ENCODE measurements at places on chromosomes 7 and 10.
A peak's percentile ranks its signal among the peaks of the same experiment; 100 is the strongest.

- peak; percentile 85 for DNase-seq
These were observed at the start of gene KCNH2 for GRCh38 chr7:150978126-150978789. Gene KCNH2 (minus strand): TSS chr7:150978321. CDS start chr7:150977913, 408 bp downstream.

GRCh38 chr10:24505759-24506158 lies 217.9 kb downstream of the ARHGAP21 start:
- no peak for DNase-seq

GRCh38 chr10:66627156-66627555 lies 298.7 kb upstream of the LRRTM3 start:
- DNase-seq: no peak

DNA sequence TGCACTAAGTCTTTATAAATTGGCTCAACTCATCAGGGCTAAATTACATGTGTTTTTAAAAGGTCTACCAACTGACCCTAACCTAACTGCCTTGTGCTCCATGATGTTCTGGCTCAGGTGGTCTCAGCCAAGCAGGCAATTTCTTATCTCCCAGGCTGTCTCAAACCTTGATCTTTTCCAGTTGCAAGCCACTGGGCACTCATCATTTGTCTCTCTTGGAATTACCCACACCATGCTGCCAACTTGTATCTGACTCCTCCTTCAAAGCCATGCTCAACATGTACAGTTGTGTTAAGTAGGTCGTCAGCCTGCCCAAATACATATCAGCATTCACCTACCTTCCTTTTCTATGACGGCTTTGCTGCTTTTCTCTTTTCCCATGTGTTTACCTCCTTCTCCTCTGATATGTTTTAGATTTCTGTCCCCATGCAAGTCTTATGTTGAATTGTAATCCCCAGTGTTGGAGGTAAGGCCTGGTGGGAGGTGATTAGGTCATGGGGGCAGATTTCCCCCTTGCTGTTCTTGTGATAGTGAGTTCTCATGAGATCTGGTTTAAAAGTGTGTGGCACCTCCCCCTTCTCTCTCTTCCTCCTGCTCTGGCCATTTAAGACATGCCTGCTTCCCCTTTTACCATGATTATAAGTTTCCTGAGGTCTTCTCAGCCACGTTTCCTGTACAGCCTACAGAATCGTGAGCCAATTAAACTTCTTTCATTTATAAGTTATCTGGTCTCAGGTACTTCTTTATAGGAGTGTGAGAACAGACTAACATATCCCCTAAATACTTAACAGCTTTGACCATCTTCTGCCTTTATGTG lies 130.0 kb downstream of the ELAPOR2 start:
- DNase-seq: no peak

GRCh38 chr10:43960477-43960876 lies 311.8 kb upstream of the ZNF32 start:
- DNase-seq: no peak

DNA sequence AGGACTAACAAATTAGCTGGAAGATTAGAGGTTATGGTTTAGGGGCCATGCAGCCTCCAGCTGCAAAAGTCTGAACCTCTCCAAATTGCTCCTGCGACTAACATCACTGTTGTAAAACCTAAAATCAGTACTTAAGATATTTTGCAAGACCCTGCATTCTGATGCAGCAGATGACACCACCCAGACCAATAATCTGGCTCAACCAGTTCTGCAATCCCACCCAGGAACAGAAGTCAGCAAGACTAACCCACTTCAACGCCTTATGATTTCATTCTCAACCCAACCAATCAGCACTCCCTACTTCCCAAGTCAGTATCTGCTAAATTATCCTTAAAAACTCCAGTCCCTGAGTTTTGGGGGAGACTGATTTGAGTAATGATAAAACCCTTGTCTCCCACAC lies 250.8 kb upstream of the MBL2 start:
- DNase-seq: no peak

- no peak for DNase-seq
These were observed 717.1 kb upstream of the LRRN3 start for GRCh38 chr7:110373859-110374258.

DNA sequence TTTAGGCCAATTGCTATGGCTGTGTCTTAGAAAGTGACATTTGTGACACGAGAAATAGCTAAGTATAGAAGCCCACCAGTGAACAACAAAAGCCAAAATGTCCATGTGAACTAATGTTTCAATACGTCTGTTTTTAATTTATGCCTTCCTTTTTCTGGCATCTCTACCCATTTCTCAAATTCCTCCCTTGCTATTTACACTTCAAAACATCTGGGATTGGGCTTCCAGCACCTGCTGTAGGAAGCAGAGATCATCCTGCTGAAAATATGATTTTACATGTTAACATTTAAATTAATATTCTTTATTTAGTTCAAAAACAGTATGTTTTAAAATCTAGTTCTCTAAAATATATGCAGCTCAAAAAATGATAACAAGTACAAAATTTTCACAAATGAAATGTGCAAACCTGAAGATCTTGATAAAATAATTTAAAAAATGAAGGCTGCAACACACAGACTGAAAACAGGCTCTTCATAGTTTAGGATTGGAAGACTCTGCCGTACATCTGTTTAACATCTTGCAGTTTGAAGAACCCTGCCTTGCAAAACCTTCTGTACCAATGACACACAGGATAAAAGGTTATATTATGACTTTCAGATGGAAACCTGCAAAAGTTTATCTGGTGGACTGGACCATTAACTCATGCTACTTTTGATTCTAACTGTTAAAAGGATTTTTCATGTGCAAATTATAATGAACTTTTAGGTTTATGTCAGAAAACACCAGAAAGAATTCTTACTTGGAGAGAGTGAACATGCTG lies 408.4 kb downstream of the SUGCT start:
- DNase-seq: no peak

DNA sequence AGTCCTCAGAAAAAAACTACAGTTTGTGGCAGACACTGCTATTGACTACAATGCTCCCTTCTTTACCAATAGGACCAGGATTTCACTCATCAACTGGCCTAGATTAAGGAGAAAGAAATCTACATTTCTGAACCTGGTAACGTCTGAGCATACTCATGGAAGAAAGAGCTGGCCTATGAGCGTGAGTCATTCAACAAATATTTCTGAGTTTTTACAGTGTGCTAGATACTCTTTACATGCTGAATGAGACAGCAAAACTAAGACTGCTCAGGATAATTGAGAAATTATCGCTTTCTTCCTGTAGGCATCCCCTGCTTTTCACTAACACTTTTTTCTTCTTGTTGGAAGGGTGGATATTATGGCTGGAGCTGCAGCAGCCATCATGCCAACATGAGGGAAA lies 609.7 kb downstream of the TNS3 start:
- DNase-seq: no peak

GRCh38 chr7:2698581-2699288 lies 10.7 kb downstream of the AMZ1 start:
- DNase-seq: no peak

- no peak for DNase-seq
These were observed 119.1 kb upstream of the PFKP start for GRCh38 chr10:2948127-2948854.

GRCh38 chr10:51204701-51205100 lies 130.4 kb downstream of the PRKG1 start:
- no peak for DNase-seq

- DNase-seq: no peak
These were observed 8.8 kb downstream of the GSTO2 start for GRCh38 chr10:104277785-104278184.

DNA sequence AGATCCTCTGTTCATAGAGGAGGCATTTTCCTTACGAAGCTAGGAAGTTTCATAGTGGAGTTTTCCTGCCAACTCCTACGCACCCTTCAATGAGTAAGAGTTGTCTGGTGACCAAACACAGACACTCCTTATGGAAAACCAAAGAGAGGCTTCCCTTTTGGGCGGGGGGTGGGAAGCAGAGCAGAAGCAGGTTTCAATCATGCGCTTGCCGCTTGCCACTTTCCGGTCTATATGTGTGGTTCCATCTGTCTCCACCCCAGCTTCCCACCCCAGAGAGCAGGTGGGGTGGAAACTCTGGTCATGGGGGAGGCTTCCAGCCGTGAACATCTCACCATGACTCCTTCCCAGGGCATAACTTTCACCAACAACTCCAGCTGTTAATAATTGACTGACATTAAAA lies 68.8 kb upstream of the GRB10 start:
- no peak for DNase-seq

- no peak for DNase-seq
These were observed 51.3 kb upstream of the MAGI2 start for GRCh38 chr7:79504607-79505389.

GRCh38 chr10:98331885-98332284 lies 63.9 kb upstream of the LOXL4 start:
- no peak for DNase-seq

- DNase-seq: no peak
These were observed 62.3 kb downstream of the DNAH11 start for GRCh38 chr7:21605008-21605585.

- DNase-seq: no peak
These were observed 11.8 kb downstream of the ZAN start for GRCh38 chr7:100745184-100745583.

DNA sequence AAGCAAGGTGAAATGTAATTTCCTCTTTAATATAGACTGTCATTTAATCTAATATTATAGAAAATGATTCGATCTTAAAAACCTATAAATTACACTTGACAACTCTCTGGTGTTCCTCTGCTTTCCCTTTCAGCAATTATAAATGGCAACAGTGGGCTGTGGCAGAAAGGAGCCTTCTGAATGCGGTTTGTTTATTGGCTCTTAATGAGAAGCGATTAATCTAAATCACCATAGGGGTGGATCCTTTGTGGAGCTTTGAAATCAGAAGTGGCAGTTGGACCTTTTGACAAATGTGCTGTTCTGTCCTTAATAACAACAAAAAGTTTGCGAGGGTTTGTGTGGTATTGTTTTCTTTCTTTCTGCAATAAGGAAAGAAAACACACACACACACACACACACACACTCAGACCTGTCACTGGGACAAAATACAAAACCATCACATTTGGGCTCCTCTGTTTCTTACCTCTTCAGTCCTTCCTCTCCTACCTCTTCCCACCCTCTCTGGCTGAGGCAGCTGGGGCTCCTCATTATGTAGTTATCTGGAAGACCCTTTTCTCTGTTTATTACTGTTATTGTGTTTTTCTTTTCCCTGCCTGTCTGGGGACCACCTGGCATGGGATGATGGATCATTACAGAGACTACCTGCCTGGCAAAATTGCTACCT lies 316.2 kb downstream of the SORCS3 start:
- no peak for DNase-seq

GRCh38 chr7:3897430-3898372 lies 596.6 kb downstream of the SDK1 start:
- DNase-seq: no peak

GRCh38 chr10:69425511-69426298 lies 9.0 kb upstream of the TACR2 start:
- no peak for DNase-seq

- no peak for DNase-seq
These were observed 12.0 kb downstream of the MTG1 start for GRCh38 chr10:133405844-133406527.

DNA sequence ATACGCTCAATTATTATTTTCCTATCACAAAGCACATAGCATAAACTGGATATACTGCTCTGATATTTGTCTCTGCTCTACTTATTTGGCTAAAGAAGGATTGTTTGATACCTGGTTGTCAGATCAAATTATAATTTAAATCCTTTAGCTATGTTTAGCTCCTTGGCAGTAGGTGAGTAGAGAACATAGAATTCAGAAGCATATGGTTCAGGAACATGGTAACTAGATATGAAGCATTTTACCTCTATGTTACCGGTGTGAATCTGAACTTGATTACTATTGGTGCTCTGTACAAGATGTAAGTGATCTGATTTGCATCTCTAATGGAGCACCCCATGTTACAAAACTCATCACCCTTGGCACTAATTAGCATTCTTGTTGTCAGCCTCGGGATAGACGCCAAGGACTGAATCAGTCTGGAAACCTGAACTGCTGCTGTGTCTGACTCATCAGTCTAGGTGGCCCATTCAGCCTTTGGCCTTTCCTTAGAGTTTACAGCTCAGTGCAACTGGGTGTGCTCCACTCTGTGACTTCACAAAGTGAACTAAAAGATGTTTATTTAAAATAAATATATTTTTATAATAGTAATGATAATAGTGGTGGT lies 12.3 kb upstream of the MYPN start:
- no peak for DNase-seq

DNA sequence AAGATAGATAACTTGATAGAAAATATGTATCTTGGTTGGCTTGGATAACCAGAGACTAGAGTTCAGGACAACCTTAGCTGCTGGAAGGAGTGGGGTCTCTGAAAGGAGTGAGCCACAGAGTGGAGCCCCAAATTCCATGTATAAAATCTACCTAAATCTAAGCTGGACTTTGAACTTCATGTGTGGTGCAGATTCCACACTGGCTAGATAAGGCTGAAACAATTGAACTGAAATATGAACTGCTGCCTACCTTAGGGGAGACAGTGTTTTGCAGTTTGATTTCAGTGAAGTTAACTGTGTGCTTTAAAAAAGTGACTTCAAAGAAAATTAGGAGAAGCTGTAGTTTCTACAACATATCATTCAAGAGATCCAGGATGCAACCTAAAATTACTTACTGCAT lies 123.9 kb downstream of the LRMDA start:
- no peak for DNase-seq

DNA sequence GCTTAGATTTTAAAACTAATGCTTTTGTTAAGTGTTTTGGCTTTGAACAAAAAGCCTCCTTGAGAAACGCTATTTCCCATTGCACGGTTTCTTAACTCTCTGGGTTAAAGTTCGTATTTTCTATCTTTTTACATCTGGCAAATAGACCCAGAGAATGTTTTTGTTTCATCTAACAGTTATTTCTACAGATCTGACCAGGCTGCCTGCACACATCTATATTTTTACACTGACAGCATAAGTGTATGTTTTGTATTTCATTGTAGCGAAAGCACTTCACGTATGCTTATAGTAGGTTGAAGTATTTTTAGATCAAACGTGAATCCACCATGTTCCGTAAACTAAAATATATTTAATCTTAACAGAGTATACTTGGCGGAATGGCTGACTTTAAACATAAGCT lies 477.3 kb downstream of the SDK1 start:
- DNase-seq: no peak

DNA sequence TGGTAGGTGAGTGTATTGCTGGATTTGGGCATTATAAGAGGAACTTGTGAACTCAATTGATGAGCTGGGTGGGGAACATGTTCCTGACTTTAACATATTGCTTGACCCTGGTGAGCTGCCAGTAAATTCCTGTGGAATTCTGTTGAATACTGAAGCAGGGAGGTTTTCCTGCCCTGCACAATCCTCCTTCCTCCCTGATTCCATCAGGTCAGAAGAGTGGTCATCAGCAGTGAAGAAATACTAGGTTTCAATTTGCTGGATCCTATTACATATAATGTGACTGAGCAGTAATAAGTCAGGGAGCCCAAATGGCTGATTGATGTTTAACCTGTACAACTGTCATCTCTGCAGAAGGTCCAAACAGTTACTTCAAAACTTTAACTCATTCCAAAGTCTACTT lies 581.2 kb downstream of the SUGCT start:
- no peak for DNase-seq

- no peak for DNase-seq
These were observed 139.4 kb upstream of the AGR3 start for GRCh38 chr7:17021205-17021604.

GRCh38 chr10:119362122-119362521 lies 154.8 kb downstream of the GRK5 start:
- no peak for DNase-seq

Measured in D721Med (cell line).